Fibroblast of the aortic adventitia (primary cell): ENCODE measurements at places on chromosomes 3 and 15. TPM values are rescaled to one million over a fixed set of nuclear protein-coding genes. Genes with fewer than 3 reads are reported as not detected.

TM6SF1 gene
- total RNA-seq: 0.18 TPM in 1 of 2 replicates, not detected in the other

PDZRN3 gene
- 40.5 and 76.8 TPM in 2 replicates for total RNA-seq

GRCh38 chr15:85694091-85694490 is 100.6 kb downstream of the KLHL25 start:
- DNase-seq: no peak

GRCh38 chr15:88603885-88604284 is 17.3 kb upstream of the AEN start:
- no peak for DNase-seq

- DNase-seq: no peak
Measured at GRCh38 chr3:25125201-25125600, 302.9 kb upstream of the RARB start.

DNA sequence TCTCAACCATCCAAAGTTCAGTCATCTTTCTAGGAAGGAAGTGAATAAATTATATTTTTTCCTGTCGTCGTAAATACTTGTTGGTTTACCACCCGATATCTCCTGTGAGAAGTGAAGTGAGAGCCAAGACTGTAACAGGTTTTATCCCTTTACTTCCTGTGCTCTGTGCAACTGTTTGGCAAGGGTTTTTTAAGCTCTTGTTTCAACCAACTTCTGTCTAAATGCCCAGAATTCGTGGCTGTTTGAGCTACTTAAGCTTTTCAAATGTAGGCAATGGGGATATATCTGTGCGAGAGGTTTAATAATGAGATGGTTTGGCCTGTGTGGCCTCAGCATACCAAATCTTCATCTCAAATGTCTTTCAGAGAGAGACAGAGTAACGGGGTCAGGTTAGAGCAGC is 134.7 kb downstream of the LRTM1 start:
- no peak for DNase-seq
